Stimulated activated naive CD4-positive, alpha-beta T cell (primary cell): ENCODE measurements at places on chromosomes 1 and 21.

GRCh38 chr1:204621996-204622395 lies 63.5 kb downstream of the LRRN2 start:
- DNase-seq = no peak

DNA sequence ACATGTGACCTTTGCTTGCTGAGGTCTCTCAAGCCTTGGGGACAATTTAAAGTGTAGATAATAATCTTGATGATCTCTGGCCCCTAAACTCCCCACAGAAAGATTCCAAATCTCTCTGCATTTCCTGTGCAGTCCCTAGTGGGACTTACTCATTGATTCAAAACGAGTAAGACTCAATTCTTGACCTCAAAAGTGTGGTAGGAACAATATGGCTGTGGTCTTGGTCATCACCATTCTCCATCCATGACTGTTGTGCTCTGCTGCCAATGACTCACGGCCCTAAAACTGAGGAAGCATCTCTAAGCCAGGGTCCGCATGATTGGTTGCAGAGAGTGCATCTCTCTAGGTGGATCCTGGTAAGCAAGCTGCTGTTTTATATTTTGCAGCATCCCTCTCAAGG lies 268.0 kb downstream of the PTGER3 start:
- no peak for DNase-seq

DNA sequence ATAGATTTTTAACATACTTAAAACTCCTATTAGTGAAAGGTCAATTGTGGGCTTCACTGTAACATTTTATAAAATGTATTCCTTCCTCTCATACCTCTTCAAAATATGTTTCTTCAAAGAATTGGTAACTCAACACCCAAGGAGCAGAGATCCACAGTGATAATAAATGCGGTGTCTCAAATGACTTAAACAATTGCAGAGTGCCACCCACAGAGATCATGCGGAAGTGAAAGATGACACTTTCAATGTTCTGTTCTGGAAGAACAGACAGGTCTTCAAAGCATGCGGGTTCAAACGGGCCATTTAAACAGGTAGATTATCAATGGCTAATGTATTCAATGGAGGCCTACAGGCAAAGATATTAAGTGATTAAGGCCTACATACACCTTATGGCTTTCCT lies 157.0 kb upstream of the GREM2 start:
- DNase-seq = no peak

GRCh38 chr1:222696741-222697140 lies 15.6 kb downstream of the AIDA start:
- no peak for DNase-seq

DNA sequence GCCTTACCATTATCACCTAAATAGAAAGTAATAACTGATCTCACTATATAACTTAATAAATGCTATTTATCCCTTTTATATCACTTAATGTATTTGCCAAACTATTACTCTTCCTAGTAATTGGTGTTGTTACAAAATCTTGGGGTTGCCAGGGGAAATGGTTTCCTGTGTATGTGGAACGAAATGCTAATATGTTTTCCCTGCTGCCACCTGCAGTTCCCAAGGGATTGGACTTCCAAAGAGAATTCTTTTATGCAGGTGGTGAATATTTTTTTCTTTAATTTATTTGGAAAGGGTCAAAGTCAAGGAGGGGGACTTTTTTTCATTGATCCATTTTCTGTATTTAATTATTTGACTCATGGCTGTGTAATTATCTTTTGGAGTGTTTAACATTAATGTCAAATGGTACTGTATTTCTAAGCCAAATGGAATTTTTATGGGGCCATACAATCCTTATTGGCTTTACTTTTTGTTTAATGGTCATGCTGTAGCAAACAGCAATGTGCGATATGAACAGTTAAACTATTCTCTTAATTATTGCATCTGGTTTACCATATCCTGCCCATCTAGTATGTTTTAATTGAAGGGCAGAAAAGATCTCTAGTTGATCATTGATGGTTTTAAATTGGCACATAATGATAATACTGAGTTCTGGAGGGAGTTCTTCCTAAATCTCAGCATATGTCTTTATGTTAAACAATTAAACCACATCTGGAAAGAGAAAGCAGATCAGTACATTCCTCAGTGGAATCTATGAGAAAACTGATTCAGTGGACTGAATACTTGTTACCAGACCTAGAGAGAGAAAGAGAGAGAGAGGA lies 486.3 kb downstream of the TTLL7 start:
- DNase-seq = no peak

- no peak for DNase-seq
Measured at GRCh38 chr21:37039411-37040075, 33.0 kb downstream of the RIPPLY3 start.

GRCh38 chr1:6842301-6842700 lies 57.0 kb downstream of the CAMTA1 start:
- no peak for DNase-seq

DNA sequence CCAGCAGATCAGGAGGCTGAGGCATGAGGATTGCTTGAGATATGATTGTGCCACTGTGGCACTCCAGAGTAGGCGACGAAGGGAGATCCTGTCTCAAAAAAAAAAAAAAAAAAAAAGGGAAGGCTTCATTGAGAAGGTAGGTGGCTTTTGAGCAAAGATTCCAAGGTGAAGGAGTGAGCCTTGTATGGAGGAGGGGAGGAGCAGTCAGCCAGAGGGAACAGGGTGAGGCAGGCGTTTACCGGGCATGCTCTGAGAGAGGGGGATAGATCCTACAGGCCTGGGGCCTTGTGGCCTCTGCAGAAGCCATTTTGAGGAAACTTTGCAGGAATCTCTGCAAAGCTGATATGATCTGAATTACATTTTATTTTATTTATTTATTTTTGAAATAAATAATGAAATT lies 5.1 kb upstream of the HDAC1 start:
- no peak for DNase-seq

DNA sequence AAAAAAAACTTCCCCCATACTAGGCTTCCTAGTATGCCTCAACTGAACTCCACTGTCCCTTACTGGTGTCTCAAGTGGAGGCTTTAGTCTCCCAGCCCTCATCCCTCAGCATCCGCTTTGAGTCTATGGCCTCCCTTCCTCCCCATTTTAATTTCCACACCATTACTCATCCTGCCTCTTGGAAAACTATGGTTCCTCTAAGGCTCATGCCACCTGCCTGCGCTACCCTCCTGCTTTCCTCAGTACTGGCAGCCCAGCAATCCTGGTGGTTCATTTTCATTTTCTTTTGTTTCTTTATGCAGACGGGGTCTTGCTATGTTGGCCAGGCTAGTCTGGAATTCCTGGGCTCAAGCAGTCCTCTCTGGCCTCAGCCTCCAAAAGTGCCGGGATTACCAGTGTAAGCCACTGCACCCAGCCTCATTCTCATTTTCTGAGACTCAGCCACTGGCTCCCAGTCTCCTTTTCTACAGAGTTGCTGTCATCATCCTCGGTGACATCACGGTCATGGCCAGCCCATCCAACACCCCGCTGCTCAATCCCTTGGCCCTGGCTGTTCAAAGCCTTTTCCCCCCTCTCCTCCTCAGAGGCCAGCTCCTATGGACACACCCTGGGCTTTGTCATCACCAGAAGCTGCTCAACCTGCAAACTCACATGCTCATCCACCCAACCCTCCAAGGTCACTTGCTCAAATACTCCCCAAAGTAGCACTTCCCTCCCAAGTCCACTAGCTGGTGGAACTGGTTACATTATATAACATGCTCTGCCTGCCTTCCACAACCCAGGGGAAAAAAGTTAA lies 2.3 kb upstream of the PMVK start:
- no peak for DNase-seq

- DNase-seq = no peak
Measured at GRCh38 chr1:230003409-230003808, 63.6 kb upstream of the GALNT2 start.

DNA sequence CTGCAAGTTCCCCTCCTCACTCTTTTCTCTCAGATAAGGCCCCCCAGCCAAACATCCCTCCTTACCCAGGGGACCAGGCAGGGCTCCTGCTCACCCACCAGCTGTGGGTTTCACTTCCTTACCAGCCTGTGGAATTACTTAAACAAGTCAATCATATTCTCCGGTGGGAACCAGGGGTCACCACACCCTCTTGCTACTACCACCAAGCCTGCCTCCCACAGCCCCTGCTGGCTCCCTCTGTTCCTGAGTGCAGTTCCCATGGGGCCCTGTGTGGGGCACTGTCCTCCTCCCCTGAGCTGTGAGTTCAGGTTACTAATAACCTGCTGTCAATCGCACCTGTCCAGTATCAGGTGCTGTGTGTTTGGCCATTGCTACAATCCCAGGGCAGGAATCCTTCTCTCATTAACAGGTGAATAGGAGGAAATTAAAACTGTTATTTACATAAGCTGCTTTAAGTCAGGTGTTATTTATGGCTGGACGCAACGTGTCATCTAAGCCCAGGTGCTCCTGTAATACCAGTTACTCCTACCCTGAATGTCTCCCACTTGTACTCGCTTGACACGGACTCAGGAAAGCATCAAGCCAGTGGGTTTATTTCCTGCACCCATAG lies 53.1 kb upstream of the LBR start:
- no peak for DNase-seq

DNA sequence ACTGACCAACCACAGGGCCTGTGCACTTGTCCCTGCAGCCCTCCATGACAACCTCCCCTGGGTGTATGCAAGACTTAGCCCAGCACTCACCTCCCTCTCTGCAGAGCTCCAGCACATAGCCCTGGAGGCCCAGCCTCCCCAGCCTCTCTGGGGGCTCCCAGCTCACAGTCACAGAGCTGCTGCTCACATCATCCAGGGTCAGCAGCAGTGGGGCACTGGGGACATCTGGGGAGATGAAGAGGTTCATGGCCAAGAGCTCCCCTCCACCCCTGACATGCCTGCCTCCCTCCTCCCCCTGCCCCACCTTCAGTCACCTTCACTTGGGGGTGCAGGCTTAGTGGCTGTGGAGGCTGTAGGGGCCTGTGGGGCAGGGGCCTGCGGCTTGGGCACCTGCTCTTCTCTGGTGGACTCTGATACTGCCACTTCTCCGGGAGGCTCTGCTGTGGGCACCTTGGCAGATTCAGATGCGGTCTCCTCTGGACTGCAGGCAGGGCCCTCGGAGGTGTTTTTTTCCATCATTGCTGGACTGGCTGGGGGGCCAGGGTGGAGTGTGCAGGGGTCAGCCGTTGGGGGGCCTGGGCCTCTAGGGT lies at the start of gene MYBPH:
TSS of gene MYBPH (minus strand) at position 590 of the 590 bp plus-strand sequence. CDS start at position 519, 71 bp downstream.
- no peak for DNase-seq
